Kidney (tissue), 22 donors: ENCODE measurements at places on chromosomes 12 and 14. TPM values are rescaled to one million over a fixed set of nuclear protein-coding genes. Genes with fewer than 3 reads are reported as not detected.

The METAP2 gene
- 65.7 TPM for total RNA-seq

The CARMIL3 gene
- 1.4 TPM for total RNA-seq

The CLMN gene
- 151 TPM for total RNA-seq

The OR6C65 gene
- not detected for total RNA-seq

The TAS2R42 gene
- not detected for total RNA-seq

The GALNT4 gene
- total RNA-seq = 14.4 TPM

The ESR2 gene
- total RNA-seq = 2.5 TPM
